ENCODE measurements at places on chromosomes 2 and 18.
A peak's percentile ranks its signal among the peaks of the same experiment; 100 is the strongest.

- DNase-seq = no peak
These were observed 220.8 kb downstream of the TFCP2L1 start for GRCh38 chr2:121064186-121064585.

DNA sequence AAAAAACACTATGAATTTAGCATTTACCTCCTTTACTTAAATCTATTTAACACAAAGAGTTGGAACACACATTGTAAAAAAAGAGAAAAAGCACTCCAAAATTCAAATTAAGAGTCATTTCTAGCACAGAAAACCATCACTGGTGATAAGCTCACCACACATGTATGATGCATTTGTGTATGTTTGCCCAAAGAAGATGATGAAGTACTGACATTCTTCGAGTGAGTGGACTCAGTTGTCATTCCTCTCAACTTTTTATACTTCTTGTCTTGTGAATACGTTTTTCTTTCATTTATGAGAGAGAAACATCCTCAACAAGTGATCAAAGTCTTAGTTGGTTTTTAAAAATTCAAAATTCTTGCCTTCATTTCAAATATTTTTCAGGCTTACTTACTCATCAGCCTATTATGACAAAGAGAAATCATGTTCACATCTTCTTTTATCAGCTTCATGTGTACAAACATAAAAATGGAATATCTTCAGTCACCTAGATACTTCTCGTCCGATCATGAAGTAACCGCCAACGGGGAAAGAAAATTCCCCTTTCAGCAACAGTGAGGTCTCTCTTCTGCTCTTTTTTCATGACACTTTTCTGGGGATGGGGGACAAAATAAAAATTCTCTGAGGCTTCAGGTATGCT, 1.5 kb downstream of the DSEL start:
- no peak for DNase-seq

GRCh38 chr2:191521608-191522208, 156.2 kb upstream of the NABP1 start:
- DNase-seq = no peak

DNA sequence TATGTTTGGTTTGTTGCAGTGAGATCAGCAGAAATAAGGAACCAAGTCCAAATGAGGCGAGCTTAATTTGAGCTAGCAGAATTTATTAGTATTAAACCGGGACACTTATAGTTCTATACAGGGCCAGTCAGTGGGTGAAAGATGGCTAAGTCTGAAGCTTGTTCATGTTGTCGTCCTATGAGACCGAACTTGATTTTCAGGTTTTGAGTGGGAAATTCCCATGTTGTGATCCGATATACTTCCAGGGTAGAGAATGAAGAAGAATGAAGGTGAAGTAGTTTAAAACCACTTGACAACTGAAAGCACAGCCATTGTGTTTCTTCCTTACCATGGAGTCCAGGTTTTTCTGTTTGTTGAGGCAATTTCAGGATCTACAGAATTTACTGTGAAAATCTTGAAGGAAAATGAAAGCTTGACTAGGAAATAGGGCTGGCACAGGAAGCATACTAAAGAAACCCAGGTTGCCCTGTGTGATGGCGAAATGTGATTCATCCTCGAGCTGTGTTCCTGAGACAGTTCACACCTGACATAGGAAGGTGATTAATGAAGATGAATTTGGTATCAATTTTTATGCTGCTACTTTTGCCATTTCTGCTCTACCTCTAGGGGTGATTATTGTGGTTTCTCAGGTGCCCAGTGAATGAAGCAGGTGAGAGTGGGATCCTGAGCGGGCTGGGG, 37.6 kb upstream of the MGAT5 start:
- no peak for DNase-seq

DNA sequence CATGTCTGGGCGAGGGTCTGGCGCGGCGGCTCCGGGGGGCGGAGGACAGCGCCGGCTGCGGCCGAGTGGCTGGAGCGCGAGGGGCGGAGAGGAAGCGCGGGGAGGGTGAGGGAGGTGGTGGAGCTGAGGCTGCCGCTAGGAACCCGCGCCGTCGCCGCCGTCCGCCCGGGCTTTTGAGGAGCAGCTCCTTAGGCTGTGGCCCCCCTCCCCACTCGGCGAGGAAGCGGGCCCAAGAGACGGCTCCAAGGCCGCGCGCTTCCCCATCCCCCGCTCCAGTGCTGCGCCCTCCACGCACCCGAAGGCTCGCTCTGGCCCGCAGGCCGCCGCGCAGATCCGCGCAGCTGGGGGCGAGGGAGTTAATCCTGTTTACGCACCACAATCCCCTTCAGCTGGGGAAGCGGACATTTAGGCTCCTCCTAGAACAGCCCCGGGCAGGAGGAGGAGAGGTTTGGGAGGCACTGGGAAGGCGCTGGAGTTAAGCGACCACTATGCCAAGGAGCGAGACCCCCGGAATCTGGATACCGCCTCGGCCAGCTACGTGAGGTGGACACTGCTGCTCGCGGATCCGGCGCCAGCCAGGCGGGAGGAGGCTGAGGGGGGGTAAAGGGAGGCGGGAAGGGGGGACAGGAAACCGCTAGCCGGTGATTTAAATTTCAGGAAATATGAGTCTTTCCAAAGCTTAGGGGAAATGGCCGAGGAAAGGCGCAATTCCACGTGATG, at the start of gene CNRIP1:
Gene CNRIP1 (minus strand): TSS at position 552 of the 720 bp plus-strand sequence. CDS start 549 bp downstream, at position 3.
- DNase-seq = peak; percentile 33

DNA sequence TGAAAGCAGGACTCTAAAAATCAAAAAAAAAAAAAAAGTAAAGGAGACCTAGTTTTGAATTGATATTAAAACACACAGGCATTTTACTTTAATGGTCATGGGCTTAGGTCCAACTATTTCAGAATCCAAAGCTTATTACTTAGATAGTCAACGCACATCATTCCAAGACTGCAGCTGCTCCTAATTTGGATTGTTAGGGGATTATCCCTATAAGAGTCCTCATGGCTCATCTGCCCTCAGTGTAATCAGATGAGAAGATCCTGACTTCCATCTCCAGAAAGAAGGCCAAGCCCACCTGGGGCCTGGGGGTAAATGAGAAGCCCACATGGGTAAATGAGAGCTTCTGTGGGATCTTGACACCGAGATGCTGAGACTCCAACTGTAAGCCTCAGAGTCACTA, 424.2 kb downstream of the NRXN1 start:
- no peak for DNase-seq

- DNase-seq = no peak
These were observed 47.3 kb upstream of the GULP1 start for GRCh38 chr2:188244383-188244782.

DNA sequence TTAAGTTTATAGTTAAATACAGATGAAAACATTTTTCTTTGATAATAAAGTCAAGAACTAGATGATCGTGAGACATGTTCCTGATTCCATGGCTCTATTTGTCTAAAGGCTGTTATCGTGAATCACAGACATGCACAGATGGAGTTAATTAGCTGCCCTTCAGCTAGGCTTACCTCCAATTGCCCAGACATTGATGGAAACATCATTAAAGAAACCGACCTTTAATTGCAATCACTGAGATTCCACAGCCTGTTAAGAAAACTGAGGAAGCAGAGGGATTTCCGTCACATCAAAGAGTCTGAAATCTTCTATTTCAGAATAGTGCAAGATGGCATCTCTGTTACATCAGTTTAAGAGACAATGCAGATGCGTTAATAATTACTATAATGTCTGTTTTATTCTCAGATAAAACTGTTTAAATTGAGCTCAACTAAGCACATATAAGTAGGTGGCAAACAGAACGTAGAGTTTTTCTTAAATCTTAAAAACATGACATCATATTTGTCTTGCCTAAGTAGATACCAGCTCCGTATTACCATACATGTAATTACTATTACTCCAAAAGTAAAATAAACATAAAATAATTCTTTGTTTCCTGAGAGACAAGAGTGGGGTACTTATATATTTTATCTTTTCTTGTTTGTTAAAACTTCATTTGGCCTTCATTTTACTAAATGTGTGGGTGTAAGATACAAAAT, 23.9 kb upstream of the CRACDL start:
- DNase-seq = no peak

DNA sequence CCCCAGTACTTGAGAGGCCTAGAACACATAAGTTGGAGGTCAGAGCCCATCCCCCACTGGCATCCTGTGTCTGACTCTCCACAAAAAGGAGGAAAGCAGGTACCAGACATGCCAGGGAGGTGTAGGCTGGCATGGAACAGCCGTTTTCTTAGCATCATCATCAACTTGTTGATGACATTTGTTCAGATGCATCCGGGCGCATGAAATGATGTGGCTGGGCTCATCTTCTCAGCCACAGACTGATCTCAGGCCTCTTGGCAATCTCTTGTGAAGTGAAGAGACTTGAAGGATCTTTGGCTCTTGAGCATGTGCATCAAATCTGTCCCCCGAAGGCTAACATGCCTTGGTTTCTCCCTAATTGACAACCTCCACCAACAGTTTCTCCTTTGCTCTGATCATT, 243.3 kb downstream of the TSN start:
- no peak for DNase-seq

Measured in brain pericyte (primary cell).